ENCODE measurements at places on chromosomes 3 and 15.

DNA sequence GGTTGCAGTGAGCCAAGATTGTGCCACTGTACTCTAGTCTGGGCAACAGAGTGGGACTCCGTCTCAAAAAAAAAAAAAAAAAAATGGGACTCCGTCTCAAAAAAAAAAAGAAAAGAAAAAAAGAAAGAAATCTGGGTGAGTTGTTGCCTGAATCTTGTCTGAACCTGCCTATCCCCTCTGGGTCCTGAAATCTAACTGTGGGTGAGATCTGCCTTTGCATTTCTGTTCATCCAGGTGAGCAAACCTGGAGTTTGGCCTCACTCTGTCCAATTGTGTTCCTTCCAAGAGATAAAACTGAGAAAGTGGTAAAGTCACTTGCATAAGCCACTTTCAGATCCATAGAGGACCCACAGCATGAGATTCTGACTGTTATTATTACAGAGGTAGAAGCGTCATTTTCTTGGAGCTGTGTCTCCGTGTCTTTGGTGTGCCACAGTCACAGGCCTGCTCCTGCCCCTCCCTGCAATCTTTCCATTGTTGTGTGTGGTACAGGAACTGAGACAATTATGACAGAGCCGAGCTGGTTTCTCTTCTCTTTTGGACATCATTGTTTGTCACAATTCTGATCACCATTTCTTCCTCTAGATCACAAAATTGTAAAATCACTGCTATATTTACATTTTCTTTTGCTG lies 235.9 kb downstream of the LPP start:
- no peak for DNase-seq

- DNase-seq, result no peak
Observed at GRCh38 chr3:106829206-106829605, 548.0 kb upstream of the CCDC54 start.

GRCh38 chr3:161388855-161389254 lies 17.5 kb upstream of the SPTSSB start:
- DNase-seq, result peak; percentile 47

GRCh38 chr3:30538791-30539190 lies 67.6 kb upstream of the TGFBR2 start:
- DNase-seq, result no peak

- no peak for DNase-seq
Observed at GRCh38 chr15:39597751-39598185, 16.9 kb downstream of the THBS1 start.

GRCh38 chr3:124057420-124057819 lies 65.5 kb upstream of the ROPN1 start:
- no peak for DNase-seq

GRCh38 chr3:132135628-132136333 lies 101.0 kb upstream of the CPNE4 start:
- DNase-seq, result no peak

DNA sequence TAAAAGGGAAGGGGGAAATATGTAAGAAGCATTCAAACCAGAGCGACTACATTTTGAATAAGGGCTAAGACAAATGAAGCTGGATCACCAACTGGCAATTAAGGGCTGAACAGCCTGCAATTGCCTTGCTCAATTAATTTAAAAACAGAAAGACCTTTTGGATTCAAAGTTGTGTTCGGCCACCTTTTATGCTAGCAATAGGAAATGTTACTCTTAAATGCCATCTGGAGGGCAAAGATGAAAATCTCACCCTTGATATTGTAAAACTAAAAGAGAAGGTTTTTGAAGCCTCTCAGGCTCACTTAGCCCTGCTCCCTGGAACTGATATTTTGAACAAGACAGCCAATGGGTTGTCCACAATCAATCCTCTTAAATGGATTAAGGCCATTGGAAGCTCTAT lies 44.2 kb downstream of the ACAD9 start:
- DNase-seq, result peak; percentile 40

GRCh38 chr15:48622237-48622636 lies 23.3 kb downstream of the FBN1 start:
- no peak for DNase-seq

GRCh38 chr3:197234947-197235914 lies 63.2 kb downstream of the DLG1 start:
- DNase-seq, result no peak

- DNase-seq, result no peak
Observed at GRCh38 chr3:59538753-59539432, 489.1 kb upstream of the CFAP20DC start.

DNA sequence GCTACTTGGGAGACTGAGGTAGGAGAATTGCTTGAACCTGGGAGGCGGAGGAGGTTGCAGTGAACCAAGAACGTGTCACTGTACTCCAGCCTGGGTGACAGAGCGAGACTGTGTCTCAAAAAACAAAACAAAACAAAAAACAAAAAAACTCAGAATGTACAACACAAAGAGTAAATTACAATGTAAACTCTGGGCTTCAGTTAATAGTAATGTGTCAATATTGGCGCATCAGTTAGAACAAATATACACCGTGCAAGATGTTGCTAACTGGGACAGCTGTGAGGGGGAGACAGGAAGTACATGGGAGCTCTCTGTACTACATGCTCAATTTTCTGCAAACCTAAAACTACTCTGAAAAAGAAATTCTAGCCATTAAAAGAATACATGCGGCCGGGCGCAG lies 23.5 kb upstream of the TRPM1 start:
- no peak for DNase-seq

Measured in hematopoietic multipotent progenitor cell treated with erythropoietin and hydrocortisone succinate and interleukin-3 and kit ligand, for 4 days (in vitro differentiated cells).